ENCODE measurements at places on chromosomes 3 and 15. TPM values are rescaled to one million over a fixed set of nuclear protein-coding genes. Genes with fewer than 3 reads are reported as not detected.

Gene SPATA12
- 0.02 TPM for polyA plus RNA-seq

DNA sequence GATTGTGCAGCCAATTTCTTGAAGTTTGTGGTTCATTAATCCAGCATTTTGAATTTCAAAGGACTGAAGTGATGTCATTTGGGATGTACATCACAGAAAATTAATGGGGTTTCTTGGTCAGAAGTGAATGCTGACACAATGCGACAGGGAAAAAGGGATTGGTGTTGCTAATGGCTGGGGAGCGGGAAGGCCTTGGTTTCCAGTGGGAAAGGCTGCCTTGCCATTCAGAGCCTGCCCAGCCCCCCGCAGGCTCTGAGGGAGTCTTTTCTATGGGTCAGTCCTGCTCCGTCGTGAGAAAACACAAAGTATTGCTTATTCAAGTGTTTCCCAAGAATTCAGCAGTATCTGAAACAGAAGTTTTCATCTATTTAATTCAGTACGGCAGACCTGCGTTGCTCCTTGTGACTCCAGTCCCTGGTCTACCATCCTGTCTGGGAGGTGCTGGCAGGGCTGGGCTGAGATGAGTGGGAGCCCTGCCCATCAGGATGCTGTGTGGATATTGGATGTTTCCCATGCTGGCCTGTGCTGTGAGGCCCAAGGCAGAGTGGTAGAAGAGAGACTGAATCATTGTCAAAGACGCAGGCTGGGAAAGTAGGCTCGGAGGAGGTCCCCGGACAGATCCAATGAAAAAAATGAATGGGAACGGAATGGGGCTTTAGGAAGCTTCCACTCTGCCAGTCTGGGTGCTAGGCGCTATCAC, 111.2 kb upstream of the KLHL25 start:
- no peaks in the 10 kb centered on the region for H3K27me3 ChIP-seq
- no peaks in the 10 kb centered on the region for H3K36me3 ChIP-seq
- DNase-seq: peak; percentile 57
- H3K4me3 ChIP-seq: no peak overlapping the region
- no peaks in the 10 kb centered on the region for H3K4me1 ChIP-seq

GRCh38 chr15:95874637-95875036, 455.9 kb upstream of the NR2F2 start:
- H3K4me3 ChIP-seq: no peak overlapping the region
- H3K27me3 ChIP-seq: no peaks in the 10 kb centered on the region
- no peaks in the 10 kb centered on the region for H3K4me1 ChIP-seq
- no peaks in the 10 kb centered on the region for H3K36me3 ChIP-seq
- DNase-seq: no peak

Gene P2RY1
- polyA plus RNA-seq: 0.62 TPM

DNA sequence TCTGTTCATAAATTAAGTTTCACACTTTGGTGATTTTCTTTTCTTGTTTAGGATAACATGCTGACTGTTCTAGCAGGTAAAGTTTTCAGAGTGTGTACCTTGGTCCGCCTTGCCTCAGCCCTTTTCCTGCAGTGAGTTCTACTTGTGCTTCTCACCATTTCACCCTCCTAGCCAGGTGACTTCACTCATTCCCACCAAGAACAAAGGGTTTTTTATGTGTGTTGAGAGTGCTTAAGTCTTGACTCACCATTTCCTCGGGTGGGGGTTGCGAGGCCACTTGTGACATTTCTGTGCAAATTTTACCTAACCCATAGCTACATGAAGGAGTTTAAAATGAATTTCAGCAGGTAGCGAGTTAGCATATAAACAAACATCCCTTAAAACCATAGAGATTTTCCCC, 81.4 kb downstream of the C3orf38 start:
- no peaks in the 10 kb centered on the region for H3K4me1 ChIP-seq
- H3K27me3 ChIP-seq: no peaks in the 10 kb centered on the region
- DNase-seq: peak; percentile 61
- H3K36me3 ChIP-seq: no peaks in the 10 kb centered on the region
- no peak overlapping the region for H3K4me3 ChIP-seq
- H3K27ac ChIP-seq: no peak overlapping the region

DNA sequence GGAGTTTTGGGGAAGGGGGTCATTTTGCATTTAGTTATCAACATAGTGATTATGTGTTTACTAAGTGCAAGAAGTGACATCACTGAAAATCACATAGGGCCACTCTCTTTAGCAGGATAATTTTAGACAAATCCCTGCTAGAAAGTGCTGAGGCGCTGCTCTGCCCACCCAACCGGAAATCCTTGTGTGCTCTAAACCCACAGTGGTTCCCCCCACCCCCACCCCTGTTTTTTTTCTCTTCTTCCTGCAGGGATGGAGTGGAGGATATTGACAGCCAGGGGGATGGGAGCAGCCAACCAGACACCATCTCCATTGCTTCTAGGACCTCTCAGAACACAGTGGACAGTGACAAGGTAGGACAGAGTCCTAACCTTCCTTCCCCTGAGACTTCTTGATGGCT, 234.2 kb upstream of the UMPS start:
- H3K36me3 ChIP-seq: no peaks in the 10 kb centered on the region
- no peak for DNase-seq
- no peak overlapping the region for H3K27ac ChIP-seq
- no peaks in the 10 kb centered on the region for H3K4me1 ChIP-seq

Gene SPINK8
- not detected for polyA plus RNA-seq

Gene RPL22L1
- 241 TPM for polyA plus RNA-seq

Gene MCTP2
- 3.6 TPM for polyA plus RNA-seq

DNA sequence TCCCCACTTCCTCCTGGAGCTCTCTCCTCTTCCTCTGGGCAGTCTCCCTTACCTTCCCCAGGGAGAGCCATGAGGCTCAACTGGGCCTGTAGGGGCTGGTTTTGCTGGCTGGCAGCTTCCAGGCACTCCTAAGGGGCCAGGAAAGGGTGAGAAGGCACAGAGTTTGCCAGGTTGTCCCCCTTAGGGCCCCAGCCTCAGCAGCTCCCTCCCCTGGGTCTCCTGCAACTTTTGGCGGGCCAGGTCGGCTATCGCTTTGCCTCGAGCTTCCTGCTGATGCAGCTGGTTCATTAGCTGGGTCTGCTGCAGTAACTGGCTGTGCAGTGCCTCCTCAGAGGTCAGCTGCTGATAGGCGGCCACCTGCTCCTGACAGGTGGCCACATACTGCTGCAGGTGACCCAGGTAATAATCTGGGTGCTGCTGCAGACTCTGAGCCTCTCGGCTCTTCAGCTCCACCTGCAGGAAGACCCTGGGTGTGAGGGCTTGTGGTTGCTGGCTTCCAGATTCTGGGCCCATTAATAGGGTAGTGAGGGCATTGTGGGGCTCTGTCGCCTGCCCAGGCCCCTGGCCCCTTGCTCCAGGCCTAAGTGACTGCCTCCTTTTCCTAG, 29.7 kb upstream of the OR4F6 start:
- no peaks in the 10 kb centered on the region for H3K36me3 ChIP-seq
- no peaks in the 10 kb centered on the region for H3K27me3 ChIP-seq
- no peaks in the 10 kb centered on the region for H3K4me1 ChIP-seq
- H3K4me3 ChIP-seq: no peak overlapping the region
- DNase-seq: no peak
- no peak overlapping the region for H3K27ac ChIP-seq

Gene EXD1
- polyA plus RNA-seq: 0.02 TPM

Gene NTRK3
- polyA plus RNA-seq: 0.06 TPM

- no peaks in the 10 kb centered on the region for H3K36me3 ChIP-seq
- peak; percentile 60 for DNase-seq
- no peaks in the 10 kb centered on the region for H3K4me1 ChIP-seq
- H3K4me3 ChIP-seq: no peak overlapping the region
Observed at GRCh38 chr3:87311309-87311708, 34.9 kb upstream of the POU1F1 start.

- H3K27ac ChIP-seq: no peak overlapping the region
- H3K36me3 ChIP-seq: no peaks in the 10 kb centered on the region
- H3K27me3 ChIP-seq: no peaks in the 10 kb centered on the region
- H3K4me3 ChIP-seq: no peak overlapping the region
Observed at GRCh38 chr3:153551536-153552285, 389.7 kb downstream of the RAP2B start.

- no peaks in the 10 kb centered on the region for H3K4me1 ChIP-seq
- no peaks in the 10 kb centered on the region for H3K27me3 ChIP-seq
- no peaks in the 10 kb centered on the region for H3K36me3 ChIP-seq
Observed at GRCh38 chr3:182618981-182619591, 174.2 kb upstream of the ATP11B start.

Gene RABL3
- polyA plus RNA-seq: 13.4 TPM

GRCh38 chr3:73098873-73099272, 37.4 kb downstream of the EBLN2 start:
- no peaks in the 10 kb centered on the region for H3K27me3 ChIP-seq
- no peak overlapping the region for H3K27ac ChIP-seq
- no peaks in the 10 kb centered on the region for H3K4me1 ChIP-seq
- no peak for DNase-seq
- no peak overlapping the region for H3K4me3 ChIP-seq
- H3K36me3 ChIP-seq: no peaks in the 10 kb centered on the region

- DNase-seq: no peak
- H3K4me1 ChIP-seq: no peaks in the 10 kb centered on the region
- H3K36me3 ChIP-seq: no peaks in the 10 kb centered on the region
- H3K27me3 ChIP-seq: no peaks in the 10 kb centered on the region
- no peak overlapping the region for H3K27ac ChIP-seq
Observed at GRCh38 chr3:51916418-51916817, 13.3 kb upstream of the IQCF1 start.

GRCh38 chr3:149417174-149417573, 39.7 kb upstream of the TM4SF1 start:
- no peak overlapping the region for H3K27ac ChIP-seq
- no peak for DNase-seq
- H3K36me3 ChIP-seq: no peaks in the 10 kb centered on the region
- no peaks in the 10 kb centered on the region for H3K4me1 ChIP-seq
- no peak overlapping the region for H3K4me3 ChIP-seq

DNA sequence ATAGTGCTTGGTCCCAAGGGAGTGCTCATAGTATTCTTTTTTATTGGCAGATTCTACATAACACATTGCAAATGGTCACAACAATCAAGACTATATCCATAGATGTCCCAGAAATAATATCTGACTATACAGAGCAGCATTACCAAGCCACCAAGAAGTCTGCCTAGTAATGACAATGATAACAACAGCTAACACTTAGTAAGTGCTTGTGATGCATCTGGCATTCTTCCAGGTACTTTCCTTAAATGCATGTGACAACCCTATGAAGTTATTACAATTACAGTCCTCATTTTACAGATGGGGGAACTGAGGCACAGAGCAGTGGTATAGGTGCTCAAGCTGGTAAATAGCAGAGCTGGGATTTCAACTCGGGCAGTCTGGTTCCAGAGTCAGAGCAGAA, 49.6 kb upstream of the ICE2 start:
- no peaks in the 10 kb centered on the region for H3K36me3 ChIP-seq
- H3K4me1 ChIP-seq: no peaks in the 10 kb centered on the region
- no peaks in the 10 kb centered on the region for H3K27me3 ChIP-seq
- no peak overlapping the region for H3K4me3 ChIP-seq
- DNase-seq: no peak
- no peak overlapping the region for H3K27ac ChIP-seq

Gene DNAH12
- polyA plus RNA-seq: 0.06 TPM

Gene DUOX1
- not detected for polyA plus RNA-seq

DNA sequence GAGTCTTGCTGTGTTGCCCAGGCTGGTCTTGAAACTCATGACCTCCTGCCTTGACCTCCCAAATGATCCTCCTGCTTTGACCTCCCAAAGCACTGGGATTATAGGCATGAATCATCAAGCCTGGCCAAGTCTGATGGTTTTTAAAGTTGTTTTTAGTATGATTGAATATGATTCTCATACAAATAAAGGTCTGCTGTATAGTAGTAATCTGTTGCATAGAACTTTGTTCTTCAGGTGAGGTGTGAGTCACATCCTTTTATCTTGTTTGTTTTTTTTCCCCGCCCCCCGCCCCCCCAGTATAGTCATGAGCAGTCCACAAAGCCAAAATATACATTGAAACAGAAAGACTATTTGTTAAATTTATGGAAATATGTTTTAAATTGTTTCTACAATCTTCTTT, 39.0 kb downstream of the UBE2E2 start:
- H3K36me3 ChIP-seq: no peaks in the 10 kb centered on the region
- H3K27me3 ChIP-seq: no peaks in the 10 kb centered on the region
- no peak for DNase-seq
- no peaks in the 10 kb centered on the region for H3K4me1 ChIP-seq
- no peak overlapping the region for H3K27ac ChIP-seq
- no peak overlapping the region for H3K4me3 ChIP-seq

DNA sequence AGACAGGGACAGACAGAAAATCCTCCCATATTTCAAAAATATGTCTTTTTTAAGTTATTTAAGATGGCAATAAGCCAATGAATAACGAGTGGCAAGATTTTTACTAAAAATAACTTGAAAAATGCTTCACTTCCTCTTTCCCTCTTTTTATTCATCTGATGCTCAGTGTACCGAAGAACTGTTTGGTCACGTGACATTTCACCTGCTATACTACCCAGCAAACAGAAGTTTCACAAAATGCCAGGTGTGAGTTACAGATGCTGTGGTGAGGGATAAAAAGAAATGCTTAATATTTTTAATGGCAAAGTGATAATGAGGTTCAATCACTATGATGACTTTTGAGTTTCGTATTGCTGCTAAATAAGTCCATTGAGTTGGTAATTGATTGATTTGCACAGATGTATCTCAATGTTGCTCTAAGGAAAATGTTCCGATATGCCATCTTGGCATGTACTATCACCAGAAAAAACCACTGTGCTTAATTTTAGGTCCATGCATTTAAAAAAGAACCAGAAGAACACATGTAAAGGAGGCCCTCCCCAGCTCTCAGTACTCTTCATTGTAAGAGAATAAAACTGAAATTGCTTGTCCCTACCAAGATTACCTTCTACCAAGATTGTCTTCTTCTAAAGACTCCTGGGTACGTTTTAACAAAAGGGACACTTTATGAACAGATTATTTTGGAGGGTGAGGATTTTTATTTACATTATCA, 26.0 kb upstream of the SEC62 start:
- no peaks in the 10 kb centered on the region for H3K36me3 ChIP-seq
- no peaks in the 10 kb centered on the region for H3K4me1 ChIP-seq
- H3K4me3 ChIP-seq: no peak overlapping the region

- no peak overlapping the region for H3K4me3 ChIP-seq
- no peaks in the 10 kb centered on the region for H3K36me3 ChIP-seq
- H3K4me1 ChIP-seq: no peaks in the 10 kb centered on the region
- H3K27me3 ChIP-seq: no peaks in the 10 kb centered on the region
- H3K27ac ChIP-seq: no peak overlapping the region
Observed at GRCh38 chr15:49199666-49200065, 29.6 kb downstream of the GALK2 start.

GRCh38 chr3:77222701-77223100, 182.8 kb downstream of the ROBO2 start:
- no peaks in the 10 kb centered on the region for H3K4me1 ChIP-seq
- no peak overlapping the region for H3K27ac ChIP-seq
- no peaks in the 10 kb centered on the region for H3K36me3 ChIP-seq
- no peak for DNase-seq
- no peak overlapping the region for H3K4me3 ChIP-seq

GRCh38 chr15:44147636-44148035, 47.4 kb downstream of the FRMD5 start:
- no peak overlapping the region for H3K27ac ChIP-seq
- no peak overlapping the region for H3K4me3 ChIP-seq
- H3K36me3 ChIP-seq: no peaks in the 10 kb centered on the region
- no peak for DNase-seq
- no peaks in the 10 kb centered on the region for H3K27me3 ChIP-seq

All from fibroblast of lung (primary cell).